ENCODE measurements at places on chromosomes 2 and 18. TPM values are rescaled to one million over a fixed set of nuclear protein-coding genes. Genes with fewer than 3 reads are reported as not detected.

EFHD1 gene
- polyA plus RNA-seq, result 26.3 TPM

EVX2 gene
- not detected for polyA plus RNA-seq

- DNase-seq, result no peak
Observed at GRCh38 chr18:70116949-70117348, 88.5 kb downstream of the RTTN start.

GRCh38 chr18:11850821-11851145, 430 bp upstream of the CHMP1B start:
- DNase-seq, result peak; percentile 79

DNA sequence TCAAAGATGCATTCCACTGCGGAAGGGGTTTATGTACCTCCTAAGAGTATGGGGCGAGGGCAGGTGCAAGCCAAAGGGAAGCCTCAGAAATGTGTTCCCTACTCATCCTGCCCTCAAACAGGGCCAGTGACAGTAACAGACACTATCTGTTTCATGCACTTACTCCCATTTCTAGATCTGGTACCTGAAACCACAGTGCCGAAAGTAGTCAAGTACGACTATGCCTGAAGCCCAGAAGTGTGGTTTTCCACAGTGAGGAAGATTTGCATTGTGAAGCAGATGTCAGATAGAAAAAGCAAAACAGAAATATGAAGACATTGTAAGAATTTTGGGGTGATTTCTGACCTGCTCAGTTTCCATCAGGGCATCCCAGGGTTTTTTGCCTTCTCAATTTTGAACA, 748.7 kb downstream of the RNF144A start:
- no peak for DNase-seq

GRCh38 chr2:35292199-35292598, 1063.4 kb upstream of the CRIM1 start:
- DNase-seq, result no peak
